Hippocampal formation (tissue), 2 donors: ENCODE measurements at places on chromosomes 13 and 19.
A peak's percentile ranks its signal among the peaks of the same experiment; 100 is the strongest.

DNA sequence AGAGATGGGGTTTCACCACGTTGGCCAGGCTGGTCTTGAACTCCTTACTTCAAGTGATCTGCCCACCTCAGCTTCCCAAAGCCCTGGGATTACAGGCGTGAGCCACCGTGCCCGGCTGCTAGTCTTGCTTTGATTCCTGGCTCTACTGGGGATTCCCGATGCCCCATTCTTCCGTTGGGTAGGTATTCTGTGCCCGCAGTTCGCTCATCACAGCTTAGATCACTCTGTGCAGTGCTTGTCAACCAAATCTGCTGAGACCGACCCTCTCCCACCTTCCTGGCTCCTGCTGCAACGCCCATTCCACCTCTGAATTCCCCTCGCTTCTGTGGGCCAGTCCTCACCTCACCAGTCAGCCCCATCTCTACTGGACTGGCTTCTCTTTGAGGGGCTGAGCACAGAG lies 4.6 kb upstream of the ZNF414 start:
- DNase-seq: no peak

GRCh38 chr19:12668932-12669269 lies 2.3 kb downstream of the WDR83 start:
- no peak for DNase-seq

- peak; percentile 40 for DNase-seq
Observed at GRCh38 chr19:46471116-46471733, at the start of gene PNMA8A. Gene PNMA8A (minus strand): TSS chr19:46471563. CDS start chr19:46471035, 528 bp downstream.

GRCh38 chr13:70390968-70391367 lies 282.7 kb upstream of the KLHL1 start:
- DNase-seq: no peak
